ENCODE measurements at places on chromosomes 3 and 15.

DNA sequence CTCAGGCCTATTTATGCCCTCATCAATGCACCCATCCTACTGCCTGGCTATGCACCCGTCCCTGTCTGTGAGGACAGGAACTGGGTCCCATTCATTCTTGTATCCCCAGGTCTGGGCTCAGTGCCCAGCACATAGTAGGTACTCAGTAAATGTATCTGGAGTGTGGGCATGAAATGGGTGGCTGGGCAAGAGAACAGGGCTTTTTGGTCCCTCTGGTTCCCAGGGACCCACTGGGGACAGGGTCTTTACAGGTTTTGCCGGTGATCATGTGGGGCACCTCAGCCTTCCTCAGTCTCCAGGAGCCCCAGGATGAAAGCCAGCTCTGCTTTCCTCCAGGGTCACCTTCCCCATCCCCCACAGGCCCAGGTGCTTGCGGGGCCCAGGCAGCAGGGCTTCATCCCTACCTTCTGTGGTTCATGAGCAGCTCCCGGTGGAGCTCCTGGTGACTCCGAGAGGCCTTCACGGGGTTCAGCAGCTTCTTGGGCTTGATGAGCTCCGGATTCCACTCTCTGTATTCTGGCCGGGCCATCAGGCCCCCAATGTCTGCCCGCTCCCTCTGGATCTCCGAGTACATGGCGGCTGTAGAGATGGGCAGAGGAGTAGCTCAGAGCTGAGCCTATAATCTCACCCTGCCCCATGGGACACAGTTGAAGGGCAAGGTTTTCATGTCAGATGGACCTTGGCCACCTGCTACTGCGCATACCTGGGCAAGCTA lies 7.7 kb downstream of the FAM107A start:
- DNase-seq = no peak

DNA sequence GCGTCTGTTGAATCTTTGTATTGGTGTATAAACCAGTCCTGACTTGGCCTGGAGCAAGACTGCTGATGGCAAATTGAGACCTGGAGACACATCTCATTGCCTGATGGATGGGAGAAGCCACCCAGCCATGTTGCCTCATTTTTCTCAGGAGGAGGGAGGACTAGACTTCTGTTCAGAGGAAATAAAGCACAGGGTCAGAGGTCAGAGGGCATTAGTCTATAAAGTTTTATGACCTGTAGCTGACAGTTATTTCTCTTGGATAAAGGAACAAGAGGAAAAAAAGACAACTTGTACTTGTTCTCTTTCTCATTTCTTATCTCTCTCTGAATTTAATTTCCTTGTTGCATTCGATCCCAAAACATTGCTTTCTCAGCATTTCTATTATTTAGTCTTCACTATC lies 775.9 kb downstream of the SQOR start:
- no peak for DNase-seq

DNA sequence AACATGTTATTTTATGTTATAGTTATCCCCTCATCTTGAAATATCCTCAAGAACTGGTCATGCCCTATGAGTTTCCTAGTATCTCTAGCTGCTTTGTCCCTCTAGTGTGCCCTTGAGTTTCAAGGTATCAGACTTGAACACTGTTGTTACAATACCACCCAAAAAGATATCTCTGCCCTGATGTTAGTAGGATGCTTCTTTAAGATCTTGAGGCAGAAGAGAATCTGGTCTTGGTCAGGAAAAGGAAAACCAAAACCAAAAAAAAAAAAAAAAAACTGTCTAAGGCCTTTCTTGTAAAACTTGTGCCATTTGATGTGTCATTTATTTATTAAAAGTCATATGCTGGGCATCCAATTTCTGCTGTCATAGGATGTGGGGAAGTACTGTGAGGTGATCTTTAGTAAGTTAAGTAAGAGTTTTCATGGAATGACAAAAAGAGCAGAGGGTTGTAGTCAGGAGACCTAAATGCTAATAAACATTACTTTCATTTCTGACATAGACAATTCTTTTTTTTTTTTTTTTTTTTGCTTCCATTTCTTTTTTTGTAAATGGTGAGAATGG lies 229.7 kb downstream of the NECTIN3 start:
- DNase-seq = no peak

- no peak for DNase-seq
Measured at GRCh38 chr3:154973851-154974250, 106.3 kb upstream of the MME start.

GRCh38 chr15:71784719-71785118 lies 25.6 kb upstream of the NR2E3 start:
- DNase-seq = no peak

- no peak for DNase-seq
Measured at GRCh38 chr15:71455878-71456277, 340.6 kb downstream of the THSD4 start.

DNA sequence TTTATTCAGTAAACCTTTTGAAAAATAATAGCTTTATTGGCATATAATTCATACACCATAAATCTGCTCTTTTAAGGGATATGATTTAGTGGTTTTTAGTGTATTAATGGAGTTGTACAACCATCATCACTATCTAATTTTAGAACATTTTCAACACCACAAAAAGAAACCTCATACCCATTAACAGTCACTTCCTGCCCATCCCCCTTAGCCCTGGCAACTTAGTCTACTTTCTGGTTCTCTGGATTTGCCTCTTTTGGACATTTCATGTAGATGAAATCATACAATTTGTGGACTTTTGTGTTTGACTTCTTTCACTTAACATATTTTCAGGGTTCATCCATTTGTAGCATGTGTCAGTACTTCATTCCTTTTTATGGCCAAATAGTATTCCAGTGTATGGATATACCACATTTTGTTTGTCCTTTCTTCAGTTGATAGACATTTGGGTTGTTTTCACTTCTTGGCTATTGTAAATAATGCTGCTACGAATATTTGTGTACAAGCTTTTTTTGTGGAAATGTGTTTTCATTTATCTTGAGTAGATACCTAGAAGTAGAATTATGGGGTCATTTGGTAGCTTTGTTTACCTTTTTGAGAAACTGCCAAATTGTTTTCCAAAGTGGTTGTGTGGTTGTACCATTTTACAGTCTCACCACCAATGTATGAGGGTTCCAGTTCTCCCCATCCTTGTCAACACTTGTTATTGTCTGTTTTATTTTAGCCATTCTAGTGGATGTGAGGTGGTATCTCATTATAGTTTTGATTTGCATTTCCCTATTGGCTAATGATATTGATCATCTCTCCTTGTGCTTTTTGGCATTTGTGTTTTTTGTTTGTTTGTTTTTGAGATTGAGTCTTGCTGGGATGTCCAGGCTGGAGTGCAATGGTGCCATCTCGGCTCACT lies 45.8 kb downstream of the SMAD3 start:
- no peak for DNase-seq

- DNase-seq = no peak
Measured at GRCh38 chr15:34188711-34189110, 21.2 kb downstream of the KATNBL1 start.

DNA sequence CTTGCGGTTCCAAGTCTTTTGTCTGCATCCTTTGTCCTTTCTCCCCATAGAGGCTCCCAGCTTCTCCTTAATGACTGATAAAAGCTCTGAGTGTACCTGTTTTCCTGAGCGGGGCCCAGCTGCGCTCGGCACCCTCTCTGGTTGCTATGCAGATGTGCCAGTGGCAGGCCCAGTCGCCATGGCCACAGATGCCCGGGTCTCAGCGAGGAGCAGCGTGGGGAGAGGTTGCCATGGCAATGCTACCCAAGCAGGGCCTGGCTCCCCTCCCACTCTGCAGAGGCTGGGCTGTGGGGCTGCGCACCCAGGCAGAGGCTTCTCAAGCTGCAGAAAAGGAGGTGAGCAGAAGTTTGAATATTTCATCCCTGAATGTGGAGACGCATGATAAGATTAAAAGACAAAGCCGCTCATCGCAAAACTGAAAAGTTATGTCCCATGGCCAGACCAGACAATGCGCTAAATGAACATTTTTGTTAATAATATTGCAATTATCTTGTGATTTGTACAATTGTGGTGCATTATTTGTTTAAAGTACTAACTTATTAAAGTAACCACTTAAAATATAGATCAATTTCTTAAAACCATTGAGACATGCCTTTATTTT lies 66.1 kb downstream of the TPRA1 start:
- no peak for DNase-seq

DNA sequence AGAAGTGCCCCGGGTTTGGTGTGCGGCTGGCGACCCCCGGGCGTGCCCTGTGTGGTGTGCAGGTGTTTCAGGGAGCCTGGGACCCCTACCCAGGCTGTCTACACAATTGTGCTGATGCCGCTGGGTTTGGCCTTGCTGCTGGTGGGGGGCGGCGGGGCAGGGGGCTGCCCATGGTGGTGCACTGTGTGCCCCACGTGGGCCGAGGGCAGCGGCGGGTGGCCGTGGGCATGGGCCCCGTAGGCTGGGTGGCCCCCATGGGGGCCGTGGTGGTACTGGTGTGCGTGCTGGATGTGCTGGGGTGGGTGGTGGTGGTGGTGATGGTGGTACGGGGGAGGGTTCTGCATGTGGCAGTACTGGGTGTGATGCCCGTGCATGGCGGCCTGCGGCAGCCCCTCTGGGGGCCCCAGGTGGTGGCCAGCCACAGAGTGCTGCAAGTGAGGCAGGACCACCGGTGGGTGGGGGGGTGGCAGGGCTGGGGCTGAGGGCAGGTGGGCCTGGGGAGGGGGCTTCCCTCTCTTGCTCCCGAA lies 59.6 kb upstream of the RPL32 start:
- DNase-seq = no peak

DNA sequence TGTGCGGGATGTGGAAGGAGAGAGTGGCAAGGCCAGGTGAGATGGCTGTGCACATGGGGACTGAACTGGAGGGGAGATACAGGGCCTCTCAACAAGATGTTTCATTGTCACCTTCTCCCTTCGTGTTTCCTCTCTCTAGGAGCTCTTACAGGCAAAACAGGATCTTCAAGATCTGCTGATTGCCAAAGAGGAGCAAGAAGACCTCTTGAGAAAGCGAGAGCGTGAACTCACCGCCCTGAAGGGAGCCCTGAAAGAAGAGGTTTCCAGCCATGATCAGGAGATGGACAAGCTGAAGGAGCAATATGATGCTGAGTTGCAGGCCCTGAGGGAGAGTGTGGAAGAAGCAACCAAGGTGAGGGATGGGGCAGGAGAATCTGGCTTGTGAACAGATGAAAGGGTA lies 85.2 kb downstream of the CGNL1 start:
- no peak for DNase-seq

GRCh38 chr3:184378651-184379357 lies 797 bp upstream of the THPO start:
- no peak for DNase-seq

- DNase-seq = no peak
Measured at GRCh38 chr3:5690904-5691532, 503.5 kb downstream of the EDEM1 start.

Measured in stimulated activated CD4-positive, alpha-beta T cell treated with anti-CD3 and anti-CD28 coated beads, Interleukin-1b, Interleukin-23, amount 100 ng/mL, for 1 hour (primary cell).